SJSA1 (cell line): ENCODE measurements at places on chromosomes 11 and 22. TPM values are rescaled to one million over a fixed set of nuclear protein-coding genes. Genes with fewer than 3 reads are reported as not detected.
A peak's percentile ranks its signal among the peaks of the same experiment; 100 is the strongest.

DNA sequence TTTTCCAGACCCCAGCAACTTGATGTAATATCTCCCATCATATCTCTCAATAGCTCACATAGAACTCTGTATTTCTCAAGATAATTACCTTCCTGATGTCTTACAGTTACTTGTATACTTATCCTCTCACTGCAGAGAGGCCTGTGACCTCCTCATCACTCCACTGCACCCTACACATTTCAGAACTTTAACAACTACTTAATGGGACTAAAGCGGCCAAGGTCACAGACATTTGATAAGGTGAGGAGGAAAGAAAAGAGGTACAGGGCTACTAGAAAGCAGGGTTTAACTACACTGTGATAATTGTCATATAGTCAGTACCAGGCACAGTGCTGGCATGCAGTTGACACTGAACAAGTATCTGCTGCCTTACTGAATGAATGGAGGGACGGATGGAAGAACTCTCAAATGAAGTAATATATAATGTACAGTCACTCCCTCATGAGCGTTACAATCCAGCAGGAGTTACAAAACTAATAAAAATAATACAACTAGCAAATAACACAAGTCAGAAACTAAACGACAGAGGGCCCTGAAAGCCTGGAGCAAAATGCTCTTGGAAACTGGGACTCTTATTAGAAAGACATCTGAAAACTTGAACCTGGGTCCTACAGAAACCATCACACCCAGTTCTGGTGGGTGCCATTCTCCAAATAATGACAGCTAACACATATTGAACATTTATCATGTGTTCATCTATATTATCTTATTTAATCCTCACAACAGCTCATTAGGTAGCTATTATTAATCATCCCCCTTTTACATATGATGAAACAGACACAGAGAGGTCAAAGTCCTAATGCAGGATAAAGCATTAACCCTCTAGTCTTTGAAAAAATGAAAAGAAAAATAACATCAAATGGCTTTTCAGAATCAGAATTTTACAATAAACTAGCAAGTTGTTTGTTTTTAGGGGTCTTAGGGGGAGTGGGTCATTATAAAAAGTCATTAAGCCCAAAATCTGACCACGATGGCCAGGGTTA, 14.3 kb downstream of the PI4KA start:
- H3K27ac ChIP-seq: no peak overlapping the region
- H3K27me3 ChIP-seq: no peaks in the 10 kb centered on the region
- DNase-seq: no peak
- no peak overlapping the region for H3K4me3 ChIP-seq

- H3K27ac ChIP-seq: no peak overlapping the region
- H3K4me3 ChIP-seq: no peak overlapping the region
- no peaks in the 10 kb centered on the region for H3K36me3 ChIP-seq
- no peaks in the 10 kb centered on the region for H3K27me3 ChIP-seq
- H3K4me1 ChIP-seq: no peaks in the 10 kb centered on the region
Observed at GRCh38 chr22:49716441-49716840, 111.2 kb downstream of the BRD1 start.

PHETA2 gene
- 9.7 and 14.9 TPM in 2 replicates for total RNA-seq

MUC2 gene
- not detected in 2 replicates for total RNA-seq

DNA sequence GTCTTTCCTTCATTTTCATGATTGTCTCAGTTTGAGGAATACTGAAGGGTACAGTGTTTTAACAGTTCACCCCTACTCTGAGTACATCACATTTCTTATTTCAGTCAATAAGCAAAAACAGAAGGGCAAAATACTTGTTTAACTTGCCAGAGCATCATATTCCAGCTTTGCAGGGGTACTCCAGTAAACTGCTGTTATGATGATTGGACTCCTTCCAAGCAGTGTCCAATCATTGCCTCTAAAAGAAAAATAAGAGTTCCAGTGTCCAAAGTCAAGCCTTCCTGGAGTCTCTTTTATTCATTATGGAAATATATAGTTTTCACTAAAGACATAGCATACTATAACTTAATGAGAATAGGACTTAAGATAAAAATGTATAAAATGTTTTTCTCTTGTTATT, 105.1 kb downstream of the FANCF start:
- DNase-seq: no peak
- no peak overlapping the region for H3K4me3 ChIP-seq
- H3K27me3 ChIP-seq: no peaks in the 10 kb centered on the region
- H3K36me3 ChIP-seq: no peaks in the 10 kb centered on the region
- no peaks in the 10 kb centered on the region for H3K4me1 ChIP-seq
- H3K27ac ChIP-seq: no peak overlapping the region

MYRF gene
- 1.4 and 3.1 TPM in 2 replicates for total RNA-seq

OR8G5 gene
- total RNA-seq: not detected in 2 replicates

GRCh38 chr11:98874050-98874449, 146.7 kb upstream of the CNTN5 start:
- DNase-seq: no peak
- no peaks in the 10 kb centered on the region for H3K4me1 ChIP-seq
- H3K27me3 ChIP-seq: no peaks in the 10 kb centered on the region
- no peaks in the 10 kb centered on the region for H3K36me3 ChIP-seq

DNA sequence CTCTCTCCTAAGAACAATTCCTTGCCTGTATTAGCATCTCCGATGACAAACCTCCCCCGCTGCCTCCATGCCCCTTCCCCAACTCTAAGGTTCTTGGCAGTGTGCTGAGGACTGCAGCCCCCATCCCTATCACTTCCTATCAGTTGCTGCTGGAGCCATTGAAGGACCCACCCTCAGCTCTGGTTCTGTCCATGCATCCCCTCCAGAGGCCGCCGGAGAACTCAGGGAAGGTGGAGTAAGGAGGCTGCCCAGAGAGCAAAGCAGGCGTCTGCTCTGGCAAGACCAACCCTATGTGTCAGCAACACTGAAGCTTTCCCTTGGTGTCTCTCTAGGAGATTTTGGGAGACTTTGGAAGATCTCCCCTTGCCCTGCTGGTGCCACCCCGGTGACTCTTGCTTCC, 1139.5 kb downstream of the TBC1D22A start:
- no peaks in the 10 kb centered on the region for H3K36me3 ChIP-seq
- no peaks in the 10 kb centered on the region for H3K4me1 ChIP-seq
- H3K27ac ChIP-seq: no peak overlapping the region
- no peak overlapping the region for H3K4me3 ChIP-seq

DNA sequence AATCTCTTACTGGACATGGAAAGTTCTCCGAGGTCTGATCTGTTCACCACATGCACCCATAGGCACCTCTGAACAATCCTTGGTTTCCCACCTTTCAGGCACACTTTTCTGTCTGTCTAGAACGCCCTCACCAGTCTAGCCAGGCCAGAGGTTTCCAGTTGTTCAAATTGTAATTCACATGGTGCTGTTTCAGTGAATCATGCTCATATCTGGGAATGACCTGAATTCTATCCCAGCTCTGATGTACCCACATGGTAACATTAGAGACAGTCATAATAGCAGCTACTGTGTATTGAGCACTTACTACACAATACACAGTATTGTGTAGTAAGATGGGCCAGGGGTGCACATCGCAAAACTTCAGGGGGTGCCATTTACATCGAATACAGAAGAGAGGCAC, 138.2 kb downstream of the COMMD9 start:
- H3K36me3 ChIP-seq: no peaks in the 10 kb centered on the region
- H3K27me3 ChIP-seq: no peaks in the 10 kb centered on the region
- peaks cover 55% of the 10 kb centered on the region for H3K4me1 ChIP-seq
- no peak for DNase-seq

DNA sequence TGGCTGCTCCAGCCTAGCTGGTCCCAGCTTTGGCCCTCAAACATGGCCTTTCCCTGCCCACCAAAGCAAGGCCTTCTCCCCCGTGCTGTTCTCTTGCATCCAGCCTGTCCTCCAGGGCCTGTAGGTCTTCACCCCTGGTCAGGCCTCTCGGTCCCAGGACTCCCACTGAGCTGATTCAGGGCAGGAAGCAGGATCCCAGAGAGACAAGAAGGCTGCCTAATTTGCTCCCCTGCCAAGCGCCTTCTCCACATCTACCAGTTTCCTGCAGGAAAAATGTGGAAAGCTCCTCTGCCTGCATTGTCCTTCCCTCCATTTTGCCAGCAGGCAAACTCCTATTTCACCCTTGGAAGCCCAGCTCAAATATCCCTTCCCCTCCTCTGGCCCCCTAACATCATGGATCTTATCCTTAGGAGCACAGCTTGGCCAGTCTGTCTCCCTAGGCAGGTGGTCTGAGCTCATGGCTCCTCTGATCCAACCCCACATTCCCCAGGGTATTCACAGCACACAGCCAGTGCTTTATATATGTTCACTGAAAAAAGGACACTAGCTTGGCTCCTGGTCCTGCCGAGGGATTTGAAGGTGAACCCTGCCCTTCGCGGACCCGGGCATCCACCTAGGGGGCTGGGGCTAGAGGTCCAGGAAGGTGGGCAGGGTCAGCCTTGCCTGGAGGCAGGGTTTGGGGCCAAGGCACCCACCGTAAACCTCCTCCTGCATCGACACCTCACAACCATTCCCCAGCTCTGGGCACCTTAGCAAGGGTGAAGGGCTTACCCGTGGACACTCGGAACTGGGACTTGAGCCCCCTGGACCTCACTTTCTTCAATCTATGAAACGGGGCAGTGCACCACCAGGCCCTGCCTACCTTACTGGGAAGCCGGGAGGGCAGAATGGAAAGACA, 968 bp downstream of the RHBDD3 start:
- peaks cover 79% of the 10 kb centered on the region for H3K36me3 ChIP-seq
- H3K4me3 ChIP-seq: peak overlapping the region; percentile 94

PRG3 gene
- total RNA-seq: not detected in 2 replicates

- DNase-seq: no peak
- no peaks in the 10 kb centered on the region for H3K36me3 ChIP-seq
- no peak overlapping the region for H3K4me3 ChIP-seq
- H3K27me3 ChIP-seq: no peaks in the 10 kb centered on the region
- H3K27ac ChIP-seq: no peak overlapping the region
Observed at GRCh38 chr11:110519796-110520195, 90.0 kb downstream of the FDX1 start.

DNA sequence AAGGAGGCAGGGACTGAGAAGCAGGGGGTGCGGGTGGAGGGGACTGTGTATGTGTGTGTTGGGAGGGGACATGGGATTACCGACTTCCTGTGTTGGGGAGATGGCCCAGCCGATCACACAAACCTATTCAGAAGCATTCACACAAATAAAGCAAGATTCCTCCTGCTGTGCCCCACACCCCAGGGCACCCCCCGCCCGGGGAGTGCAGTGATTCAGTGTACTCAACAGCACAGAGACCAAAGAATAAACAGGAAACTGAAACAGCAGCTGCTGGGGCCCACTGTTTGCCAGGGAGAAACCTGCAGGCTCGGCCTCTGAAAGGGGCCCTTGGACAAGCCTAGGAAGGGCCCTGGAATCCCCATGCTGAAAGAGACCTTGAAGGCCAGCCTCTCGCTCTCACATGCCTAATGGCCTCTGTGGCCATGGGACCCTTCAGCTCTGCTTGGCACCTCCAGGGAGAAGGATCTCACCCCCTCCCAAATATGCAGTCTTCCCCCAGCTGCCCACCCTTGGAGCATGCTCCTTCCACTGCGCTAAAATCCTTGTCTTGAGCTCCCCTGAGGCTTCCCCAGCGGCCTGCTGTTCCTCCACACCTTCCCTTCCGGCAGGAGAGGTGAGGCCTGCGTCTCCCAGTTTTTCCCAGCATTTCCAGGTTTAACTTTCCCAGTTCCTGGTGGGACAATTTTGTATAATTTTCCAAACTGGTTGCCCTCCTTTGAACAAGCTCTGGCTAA, 72.9 kb downstream of the CSNK2A3 start:
- H3K27ac ChIP-seq: peak overlapping the region; percentile 52
- DNase-seq: peak; percentile 79
- no peaks in the 10 kb centered on the region for H3K36me3 ChIP-seq
- H3K4me1 ChIP-seq: peaks cover 15% of the 10 kb centered on the region

DNA sequence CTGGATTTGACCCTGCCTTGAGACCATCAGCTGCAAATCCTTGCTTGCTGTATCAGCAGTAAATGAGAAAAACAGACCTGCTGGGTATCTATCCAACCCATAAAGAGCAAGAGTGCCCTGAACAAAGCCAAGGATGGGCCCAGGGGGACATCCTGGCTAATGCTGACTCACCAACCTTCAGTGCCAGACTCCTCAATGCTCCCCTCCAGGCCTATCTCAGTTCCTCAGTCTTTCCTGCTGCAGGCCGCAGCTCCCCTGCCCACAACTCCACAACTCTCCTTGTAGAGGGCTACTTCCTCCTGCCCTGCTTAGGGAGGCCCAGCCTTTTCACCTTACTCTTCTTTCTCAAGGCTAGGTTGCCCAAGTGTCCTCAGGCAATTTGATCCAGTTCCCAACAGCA, 2.6 kb downstream of the LAMTOR1 start:
- H3K27ac ChIP-seq: no peak overlapping the region
- H3K4me1 ChIP-seq: peaks cover 10% of the 10 kb centered on the region
- no peak for DNase-seq
- H3K27me3 ChIP-seq: no peaks in the 10 kb centered on the region
- H3K36me3 ChIP-seq: peaks cover 20% of the 10 kb centered on the region

GRCh38 chr11:93740031-93740729, 1.1 kb downstream of the TAF1D start:
- H3K27ac ChIP-seq: peak overlapping the region; percentile 89
- DNase-seq: no peak
- peaks cover 16% of the 10 kb centered on the region; the same call in 1 of the 2 replicates for H3K4me1 ChIP-seq
- H3K27me3 ChIP-seq: no peaks in the 10 kb centered on the region

LGALS1 gene
- 5,490 and 8,922 TPM in 2 replicates for total RNA-seq

- DNase-seq: no peak
- H3K4me1 ChIP-seq: peaks cover 65% of the 10 kb centered on the region
- no peaks in the 10 kb centered on the region for H3K36me3 ChIP-seq
Observed at GRCh38 chr11:35036639-35037038, 102.3 kb upstream of the CD44 start.

ALDH3B1 gene
- total RNA-seq: 52.3 and 59.8 TPM in 2 replicates

NRIP3 gene
- 20.7 and 29.1 TPM in 2 replicates for total RNA-seq

- peaks cover 14% of the 10 kb centered on the region for H3K36me3 ChIP-seq
- no peak overlapping the region for H3K4me3 ChIP-seq
- no peak overlapping the region for H3K27ac ChIP-seq
- no peaks in the 10 kb centered on the region for H3K27me3 ChIP-seq
- H3K4me1 ChIP-seq: peaks cover 9% of the 10 kb centered on the region
Observed at GRCh38 chr22:40542821-40543540, 93.5 kb downstream of the MRTFA start.

GRCh38 chr11:97772705-97773104, 1248.0 kb upstream of the CNTN5 start:
- no peaks in the 10 kb centered on the region for H3K36me3 ChIP-seq
- H3K27ac ChIP-seq: no peak overlapping the region
- H3K4me3 ChIP-seq: no peak overlapping the region
- H3K4me1 ChIP-seq: no peaks in the 10 kb centered on the region
- DNase-seq: no peak

- no peaks in the 10 kb centered on the region for H3K36me3 ChIP-seq
- H3K27me3 ChIP-seq: no peaks in the 10 kb centered on the region
- DNase-seq: no peak
- H3K27ac ChIP-seq: peak overlapping the region; percentile 88; the same call in 1 of the 2 replicates
- peaks cover 28% of the 10 kb centered on the region for H3K4me1 ChIP-seq
Observed at GRCh38 chr11:122187373-122188165, 71.6 kb upstream of the BLID start.

GRCh38 chr11:45252134-45252856, 33.8 kb downstream of the SYT13 start:
- H3K27ac ChIP-seq: no peak overlapping the region
- peak; percentile 52 for DNase-seq
- H3K36me3 ChIP-seq: no peaks in the 10 kb centered on the region
- H3K4me3 ChIP-seq: no peak overlapping the region

PCF11 gene
- total RNA-seq: 25.2 and 32.2 TPM in 2 replicates

GRCh38 chr11:60431251-60431650, 1.9 kb downstream of the MS4A5 start:
- no peak overlapping the region for H3K4me3 ChIP-seq
- peaks cover 7% of the 10 kb centered on the region; the same call in 1 of the 2 replicates for H3K27me3 ChIP-seq
- H3K36me3 ChIP-seq: no peaks in the 10 kb centered on the region
- H3K27ac ChIP-seq: no peak overlapping the region

LDLRAD3 gene
- 4.1 and 5.8 TPM in 2 replicates for total RNA-seq

- H3K4me3 ChIP-seq: no peak overlapping the region
- DNase-seq: no peak
- H3K36me3 ChIP-seq: peaks cover 61% of the 10 kb centered on the region
- H3K27me3 ChIP-seq: peaks cover 6% of the 10 kb centered on the region; the same call in 1 of the 2 replicates
- H3K27ac ChIP-seq: no peak overlapping the region
Observed at GRCh38 chr22:20952544-20953341, 14.3 kb upstream of the AIFM3 start.
